NCI-H526 treated with DMSO at 0.1 percent for 48 hours (cell line): ENCODE measurements at places on chromosomes 3 and 15.

GRCh38 chr3:28053759-28054158 is 187.7 kb upstream of the CMC1 start:
- DNase-seq: no peak

DNA sequence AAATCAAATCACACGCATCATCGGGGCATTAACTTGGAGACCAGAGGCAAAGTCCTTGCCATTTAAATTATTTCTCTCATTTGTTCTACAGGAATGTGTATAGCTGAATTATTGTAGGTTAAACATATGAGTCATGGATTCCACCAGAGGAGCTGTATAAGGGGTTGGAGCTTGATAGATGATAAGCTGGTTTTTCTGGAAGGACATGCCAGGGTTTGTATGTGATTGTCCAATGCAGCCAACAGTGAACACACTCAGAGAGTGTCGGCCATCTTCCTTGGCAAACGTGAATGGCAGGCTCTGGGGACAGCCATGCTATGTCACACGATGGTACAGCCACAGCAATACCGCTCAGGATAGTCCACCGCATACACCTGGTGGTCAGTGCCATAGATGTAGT is 25.1 kb downstream of the SSUH2 start:
- no peak for DNase-seq

DNA sequence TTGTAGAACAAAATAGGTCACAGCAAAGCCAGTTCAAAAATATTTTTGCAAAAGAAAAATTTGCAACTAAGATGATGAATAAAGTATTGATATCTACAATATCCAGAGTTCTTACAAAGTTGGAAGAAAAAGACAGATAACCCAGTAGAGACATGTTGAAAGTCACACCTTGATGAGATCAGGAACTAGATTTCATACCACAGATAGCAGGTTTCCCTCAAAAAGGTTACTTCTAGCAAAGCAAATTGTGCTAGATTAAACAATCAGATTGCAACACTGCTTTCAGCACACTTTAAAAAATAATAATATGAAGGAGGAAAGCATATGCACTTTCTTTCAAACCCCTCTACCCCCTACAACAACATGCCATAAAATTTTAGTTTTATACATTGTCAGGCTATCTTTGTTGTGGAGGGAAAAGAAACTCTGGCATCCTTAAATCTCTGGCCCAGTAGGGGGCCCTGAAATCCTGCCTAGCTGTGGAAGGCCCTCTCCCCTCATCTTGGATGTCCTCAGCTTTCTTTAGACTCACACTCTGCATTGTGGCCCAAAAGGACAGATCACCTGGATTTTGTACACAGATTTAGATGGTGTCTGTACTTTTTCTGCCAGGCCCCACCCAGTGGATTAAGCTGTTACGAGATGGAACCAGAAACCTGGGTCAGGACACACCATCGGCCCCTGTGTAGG is 50.9 kb downstream of the CCR3 start:
- DNase-seq: no peak

GRCh38 chr3:104510131-104510849 is 856.4 kb upstream of the ALCAM start:
- no peak for DNase-seq

DNA sequence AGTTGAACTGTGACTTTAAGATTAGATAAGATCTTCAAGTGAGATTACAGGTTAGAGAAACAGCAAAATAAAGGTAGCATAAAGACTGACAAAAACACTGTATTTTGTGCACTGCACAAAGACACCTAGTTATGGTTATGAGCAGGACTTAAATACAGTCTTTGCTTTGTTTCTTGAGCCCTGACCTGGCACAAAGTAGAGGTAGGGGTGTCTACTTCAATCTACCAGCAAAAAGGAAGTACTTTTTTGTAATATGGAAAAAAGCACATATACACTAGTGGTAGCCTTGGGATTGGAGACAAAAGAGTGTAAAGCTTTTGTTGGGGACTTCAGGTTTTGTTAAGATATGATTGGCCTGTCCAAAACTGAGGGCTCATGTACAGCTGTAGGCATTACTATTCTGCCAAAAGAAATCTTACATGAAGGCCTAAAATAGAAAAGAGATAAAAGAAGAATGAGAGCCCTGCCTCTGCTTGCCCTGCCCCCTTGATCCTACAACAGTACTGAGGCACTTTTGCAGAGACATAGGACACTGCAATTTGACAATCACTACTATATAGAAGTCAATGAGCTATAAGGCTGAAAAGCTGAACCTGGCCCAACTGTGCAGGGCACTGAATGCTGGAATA is 194.3 kb downstream of the CBLB start:
- DNase-seq: no peak
